IPS DF 19.7 (cell line): ENCODE measurements at places on chromosomes 7 and 10.

GRCh38 chr10:79191951-79192676 is 123.3 kb downstream of the ZMIZ1 start:
- DNase-seq = no peak

DNA sequence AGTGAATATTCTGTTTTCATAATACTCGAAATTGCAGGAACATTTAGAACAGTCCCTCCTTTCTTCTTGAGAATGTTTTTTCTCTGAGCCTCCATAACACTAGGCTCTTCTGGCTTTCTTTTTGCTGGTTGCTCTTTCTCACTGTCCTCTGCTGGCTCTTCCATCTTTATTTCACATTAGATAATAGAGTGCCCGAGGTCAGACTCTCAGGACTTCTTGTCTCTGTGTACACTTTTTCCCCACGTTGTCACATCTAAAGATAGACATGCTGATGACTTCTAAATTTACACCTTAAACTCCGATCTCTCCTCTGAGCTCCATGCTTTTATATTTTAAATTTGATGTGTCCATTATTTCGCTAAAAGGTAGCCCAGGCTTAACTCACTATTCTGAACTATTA is 15.4 kb upstream of the LRRN3 start:
- DNase-seq = no peak

DNA sequence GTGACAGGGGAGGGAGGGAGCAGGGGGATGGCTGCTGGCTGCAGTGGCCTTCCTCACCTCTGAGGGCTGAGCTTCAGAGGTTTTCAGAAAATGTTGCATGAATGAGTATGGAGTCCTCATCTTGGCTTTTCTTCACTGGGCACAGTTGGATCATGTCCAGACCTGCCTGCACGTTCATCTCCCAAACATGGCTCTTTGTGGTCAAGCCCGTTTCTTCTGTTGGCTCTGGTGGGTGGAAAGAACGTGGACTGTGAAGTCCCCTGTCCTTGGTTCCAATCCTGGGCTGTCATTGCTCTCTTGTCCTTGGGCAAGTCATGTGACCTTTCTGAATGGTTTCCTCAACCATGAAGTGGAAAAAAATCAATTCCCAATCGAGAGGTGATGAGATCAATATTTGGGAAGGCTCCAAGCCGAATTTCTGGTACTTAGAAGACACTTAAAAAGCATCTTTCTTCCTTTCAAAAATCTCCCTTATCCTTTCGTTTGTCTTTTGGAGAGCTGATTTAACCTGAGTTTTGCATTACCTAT is 34.5 kb downstream of the TSPAN14 start:
- no peak for DNase-seq

DNA sequence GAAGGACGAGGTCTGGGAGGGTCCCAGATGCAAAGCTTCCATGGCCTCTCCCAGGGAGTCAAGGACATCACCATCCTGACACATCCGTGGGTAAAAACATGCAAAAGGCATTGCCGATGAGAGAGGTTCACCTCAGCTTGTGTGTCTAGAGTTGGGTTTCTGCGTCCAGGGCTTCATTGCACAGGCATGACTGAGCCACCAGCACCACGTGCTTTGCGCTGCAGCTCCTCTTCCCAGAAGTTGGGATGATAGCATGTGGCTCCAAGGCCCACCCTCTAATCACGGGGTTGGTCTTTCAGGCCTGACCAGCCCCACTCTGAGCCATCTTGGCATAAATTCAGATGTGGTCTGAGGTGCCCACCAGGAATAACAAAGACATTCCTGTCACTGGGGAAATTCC is 7.1 kb upstream of the RASGEF1A start:
- DNase-seq = no peak

DNA sequence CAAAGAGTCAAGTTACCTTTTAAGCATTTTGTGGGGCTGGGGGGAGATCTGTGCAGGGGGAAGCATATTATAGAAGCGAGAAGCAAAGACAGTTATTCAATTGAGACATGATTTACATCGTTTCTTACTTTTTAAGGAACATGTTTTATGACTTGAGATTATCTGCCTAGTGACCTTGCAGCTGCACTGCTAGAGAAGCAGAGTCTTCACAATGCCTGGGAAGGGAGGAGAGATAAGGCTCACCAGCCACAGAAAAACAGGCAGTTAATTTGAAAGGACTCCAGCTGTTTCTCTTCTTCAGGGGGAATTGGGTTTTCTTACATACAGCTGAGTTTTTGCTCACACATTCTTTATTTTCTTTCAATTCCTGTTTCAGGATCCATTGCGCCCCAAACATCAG is 31.0 kb downstream of the PHYH start:
- no peak for DNase-seq

DNA sequence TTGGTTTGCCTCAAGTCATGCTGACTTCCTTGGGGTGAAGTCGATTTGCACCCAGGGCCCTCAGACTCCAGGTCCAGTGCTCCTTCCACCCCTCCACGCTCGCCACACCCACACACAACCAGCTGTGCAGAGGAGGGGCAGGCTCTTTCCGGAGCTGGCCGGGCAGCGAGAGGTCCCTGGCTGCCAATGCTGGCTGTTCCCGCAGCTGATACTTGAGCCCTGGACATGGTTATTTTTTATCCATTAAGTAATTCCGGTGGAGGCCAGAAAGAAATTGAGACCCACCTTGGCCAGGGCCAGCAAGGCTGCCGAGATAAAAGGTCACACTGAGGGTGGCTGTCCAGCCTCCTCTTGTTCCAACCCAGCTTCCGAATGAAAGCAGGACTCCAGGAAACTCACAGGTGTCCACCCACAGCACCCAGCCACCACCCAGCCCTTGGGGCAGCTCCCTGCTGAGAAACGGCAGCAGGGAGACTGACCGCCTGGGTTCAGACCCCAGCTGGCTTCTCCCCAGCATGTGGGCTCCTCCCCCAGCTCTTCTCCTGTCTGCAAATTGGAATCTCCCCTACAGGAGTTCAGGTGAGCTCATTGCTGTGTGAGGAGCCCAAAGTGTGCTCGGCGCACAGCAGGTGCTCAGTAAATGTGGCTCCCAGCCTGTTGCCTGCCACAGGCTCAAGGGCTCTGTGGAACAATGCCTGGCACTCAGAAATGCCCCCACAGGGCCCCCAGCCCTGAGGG is 77.8 kb downstream of the PDGFA start:
- no peak for DNase-seq

DNA sequence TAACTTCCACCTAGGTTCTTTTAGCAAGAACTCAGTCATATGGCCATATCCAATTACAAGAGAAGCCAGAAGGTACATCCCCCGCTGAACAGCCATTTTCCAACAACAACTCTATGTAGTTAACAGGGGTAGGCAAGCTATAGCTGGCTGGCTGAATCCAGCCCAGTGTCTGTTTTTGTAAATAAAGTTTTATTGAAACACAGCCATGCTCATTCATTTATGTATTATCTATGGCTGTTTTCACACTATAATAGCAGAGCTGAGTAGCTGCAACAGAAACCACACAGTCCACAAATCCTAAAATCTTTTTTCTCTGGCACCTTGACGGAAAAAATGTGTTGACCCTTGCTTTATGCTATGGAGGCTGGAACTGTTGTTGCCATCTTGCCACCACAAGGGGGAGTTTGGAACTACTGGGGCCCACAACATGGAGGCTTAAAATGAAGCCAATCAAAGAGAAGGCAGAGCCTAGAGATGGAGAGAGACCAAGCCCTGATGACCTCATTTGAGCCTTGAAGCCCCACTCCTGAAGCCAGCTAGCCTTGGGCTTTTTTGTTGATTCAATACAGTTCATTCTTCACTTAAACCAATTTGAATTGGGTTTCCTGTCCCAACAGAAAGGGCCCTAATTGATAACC is 33.3 kb upstream of the XPNPEP1 start:
- DNase-seq = no peak

DNA sequence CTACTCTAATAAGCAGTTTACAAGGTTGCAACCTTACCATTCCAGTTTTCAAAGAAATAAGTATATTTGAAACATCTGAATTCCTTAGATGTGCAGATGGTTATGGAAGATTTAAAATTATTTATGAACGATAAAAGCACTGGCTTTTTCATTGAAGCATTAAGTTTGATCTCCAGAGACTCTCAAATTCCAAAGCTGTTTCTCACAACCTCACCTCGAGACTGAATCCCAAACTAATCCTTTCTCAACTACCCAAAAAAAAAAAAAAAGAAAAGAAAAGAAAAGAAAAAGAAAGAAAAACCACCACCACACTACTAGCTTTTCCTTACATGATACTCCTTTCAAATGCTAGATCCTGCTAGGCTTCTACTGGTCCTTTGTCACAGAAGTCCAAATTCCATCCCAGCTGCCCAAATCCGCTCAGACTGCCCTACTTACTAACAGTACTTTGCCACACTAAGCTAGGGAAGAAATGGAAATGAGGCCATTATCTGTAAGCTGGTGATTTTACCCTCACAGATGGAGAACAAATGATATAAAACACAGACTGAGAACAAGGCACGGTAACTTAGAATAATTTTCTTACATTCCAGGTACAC is 100.6 kb upstream of the CDK1 start:
- DNase-seq = no peak

DNA sequence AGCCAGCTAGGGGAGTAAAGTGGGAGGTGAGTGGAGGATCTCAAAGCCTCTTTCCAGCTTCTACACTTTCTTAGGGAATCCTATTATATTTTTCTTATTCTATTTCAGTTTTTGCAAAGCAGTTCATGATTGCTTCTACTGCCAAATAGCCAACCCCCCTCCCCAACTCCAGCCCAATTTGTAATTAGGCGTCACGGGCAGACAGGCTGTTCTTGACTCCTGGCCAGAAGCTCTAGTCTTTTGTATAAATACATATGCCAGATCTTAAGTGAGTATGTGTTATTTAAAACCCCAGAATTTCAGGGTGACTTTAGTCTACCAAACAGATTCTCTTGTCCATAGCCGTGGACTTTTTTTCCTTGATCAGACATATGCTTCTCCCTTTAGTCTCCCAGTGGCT is 255.2 kb downstream of the BUB3 start:
- no peak for DNase-seq

DNA sequence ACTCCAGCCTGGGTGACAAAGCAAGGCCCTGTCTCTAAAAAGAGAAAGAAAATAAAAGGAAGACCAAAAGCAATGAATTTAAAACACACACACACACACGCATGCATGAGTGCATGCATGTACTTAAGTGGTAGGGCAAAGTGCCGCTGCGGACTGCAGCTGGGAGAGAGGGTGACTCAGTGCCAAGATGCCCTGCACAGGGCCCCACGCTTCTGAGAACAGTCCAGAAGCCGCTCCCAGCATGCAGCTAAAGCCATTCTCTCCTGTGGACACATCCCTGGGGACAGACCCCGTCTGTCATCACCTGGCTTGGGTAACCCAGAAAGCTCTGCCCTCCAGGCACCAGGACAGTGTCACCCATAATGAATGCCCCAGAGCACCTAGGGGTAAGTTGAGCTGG is 61.0 kb upstream of the MYL10 start:
- DNase-seq = no peak

- DNase-seq = no peak
These were observed 15.9 kb upstream of the RAPGEF5 start for GRCh38 chr7:22372863-22373262.

- DNase-seq = no peak
These were observed 762 bp upstream of the SEMA3E start for GRCh38 chr7:83649701-83650100.

DNA sequence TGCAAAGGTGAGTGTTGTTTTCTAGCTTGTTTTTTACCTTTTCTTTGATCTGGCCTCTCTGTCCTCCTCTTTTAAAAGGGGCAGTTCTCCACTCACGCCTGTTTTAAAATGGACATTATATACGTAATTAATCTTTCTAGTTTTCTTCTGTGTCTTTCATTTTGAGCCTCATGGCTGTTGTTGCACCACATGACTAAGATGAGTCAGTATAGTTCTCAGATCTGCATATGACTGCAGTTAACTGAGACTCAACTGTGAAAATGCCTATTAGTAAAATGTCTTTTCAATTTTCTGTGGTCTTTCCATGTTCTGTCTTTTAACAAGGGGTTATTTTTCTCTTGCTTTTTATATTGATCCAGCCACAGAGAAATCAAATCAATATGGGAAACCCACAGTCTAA is 296.1 kb downstream of the CDK14 start:
- no peak for DNase-seq

DNA sequence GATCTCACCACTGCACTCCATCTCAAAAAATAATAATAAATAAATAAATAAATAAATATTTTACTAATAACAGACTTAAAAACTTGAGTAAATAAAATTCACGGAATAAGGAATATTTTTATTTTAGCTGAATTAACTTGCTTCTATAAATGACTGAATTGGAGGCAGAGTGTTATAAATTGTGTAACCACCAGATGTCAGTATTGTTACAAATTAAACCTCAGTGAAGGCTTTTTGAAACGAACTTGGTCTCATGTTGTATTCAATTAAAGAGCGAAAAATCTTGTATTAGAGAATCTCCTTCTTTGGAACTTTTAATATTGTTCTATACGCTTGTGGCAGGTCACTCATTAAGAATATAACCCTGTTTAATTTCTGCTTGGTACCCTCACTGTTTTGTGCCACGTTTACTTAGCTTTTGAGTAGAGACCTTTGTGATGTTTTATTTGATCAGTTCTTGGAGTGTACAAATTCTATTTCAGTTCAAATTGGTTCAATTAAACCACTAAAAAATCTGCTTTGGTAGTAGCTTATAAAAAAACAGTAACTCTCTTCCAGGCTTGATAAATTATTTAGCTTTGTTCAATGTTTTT is 45.6 kb upstream of the SCIN start:
- DNase-seq = no peak

- DNase-seq = no peak
These were observed 83.5 kb upstream of the INSIG1 start for GRCh38 chr7:155213955-155214740.

DNA sequence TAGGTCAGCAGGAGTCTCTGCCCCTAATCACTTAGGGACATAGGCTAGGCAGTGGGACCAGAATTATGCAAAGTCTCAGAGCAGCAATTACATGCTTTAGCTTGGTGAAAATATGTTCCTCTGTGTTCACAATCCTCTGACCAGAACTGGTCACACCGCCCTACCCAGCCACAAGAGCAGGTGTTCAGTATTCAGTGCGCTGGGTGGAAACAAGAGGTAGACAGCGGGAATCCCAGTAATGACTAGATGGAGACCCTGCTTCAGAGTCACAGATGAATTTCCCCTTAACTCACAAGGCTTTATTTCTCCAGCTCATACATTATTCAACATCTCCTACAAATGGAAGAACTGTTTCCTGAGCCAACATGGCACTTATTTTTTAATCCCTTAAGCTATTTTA is 763.7 kb upstream of the POM121L12 start:
- DNase-seq = no peak

GRCh38 chr7:20330928-20331909 is 519 bp downstream of the ITGB8 start:
- no peak for DNase-seq

GRCh38 chr10:54587971-54588370 is 213.1 kb downstream of the PCDH15 start:
- DNase-seq = no peak

GRCh38 chr7:132451161-132451560 is 125.1 kb downstream of the PLXNA4 start:
- no peak for DNase-seq

GRCh38 chr10:77106676-77107075 is 530.9 kb downstream of the KCNMA1 start:
- no peak for DNase-seq

GRCh38 chr7:32618987-32619386 is 123.7 kb downstream of the AVL9 start:
- DNase-seq = no peak

- DNase-seq = no peak
These were observed 41.8 kb downstream of the PFKP start for GRCh38 chr10:3109196-3109595.

GRCh38 chr10:83965473-83965872 is 173.8 kb upstream of the GHITM start:
- no peak for DNase-seq
